Thymus (tissue), 14 donors: ENCODE measurements at places on chromosomes 6 and 20.

DNA sequence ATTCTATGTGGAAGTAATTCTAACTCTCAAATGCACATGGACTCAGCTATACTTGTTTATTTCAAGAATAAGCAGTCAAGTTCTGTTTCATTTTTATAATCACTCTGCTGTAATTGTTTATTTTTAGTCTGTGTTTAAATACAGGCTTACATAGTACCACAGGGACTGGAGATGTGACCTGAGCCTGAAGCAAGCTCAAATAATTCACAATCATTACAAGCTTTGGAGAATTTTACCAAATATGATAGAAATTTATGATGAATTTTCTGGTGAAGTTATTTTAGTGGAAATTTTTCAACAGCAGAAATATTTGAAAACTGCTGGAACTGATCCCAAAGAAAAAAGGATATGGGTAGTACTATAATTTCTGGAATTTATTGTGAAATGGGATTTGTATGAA, 41.6 kb upstream of the DSE start:
- DNase-seq: no peak

DNA sequence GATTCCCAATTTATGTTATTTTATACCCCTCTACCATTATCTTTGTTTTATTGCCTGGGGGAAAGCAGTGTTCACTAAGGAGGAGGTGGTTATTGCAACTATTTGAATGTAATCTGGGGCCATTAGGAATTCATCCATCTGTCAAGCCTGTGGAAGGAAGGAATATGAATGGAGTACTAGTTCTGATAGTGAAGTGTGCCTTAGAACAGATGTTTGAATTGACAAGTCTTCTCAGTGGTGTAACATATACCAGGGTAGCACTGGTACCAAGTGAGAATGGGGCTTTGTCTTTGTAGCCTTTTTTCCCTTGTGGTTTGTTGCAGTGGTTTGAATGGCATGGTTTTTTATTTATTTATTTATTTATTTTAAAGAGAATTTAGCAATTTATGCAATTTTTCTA, 27.9 kb upstream of the HDAC2 start:
- DNase-seq: no peak

- no peak for DNase-seq
These were observed 69.4 kb downstream of the CPNE5 start for GRCh38 chr6:36769676-36770499.

DNA sequence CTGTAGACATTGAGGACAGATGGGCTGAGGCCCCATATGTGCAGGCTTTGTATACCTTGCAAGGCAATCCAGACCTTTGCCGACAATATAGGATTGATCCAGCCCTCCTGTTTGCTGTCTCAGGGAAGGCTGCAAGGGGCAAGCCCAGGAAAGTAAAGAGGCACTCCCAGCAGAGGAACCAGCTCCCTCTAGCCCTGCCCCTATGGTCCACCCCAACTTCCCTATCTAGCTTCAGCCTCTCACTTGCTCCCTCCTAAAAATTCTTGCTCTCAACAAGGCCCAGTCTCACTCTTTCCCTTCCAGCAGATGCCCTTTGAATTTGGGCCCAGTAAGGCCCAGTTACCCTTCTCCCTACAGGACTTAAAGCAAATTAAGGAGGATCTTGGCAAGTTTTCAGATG, 92.6 kb downstream of the JARID2 start:
- no peak for DNase-seq

- DNase-seq: no peak
These were observed 31.0 kb downstream of the TOMM6 start for GRCh38 chr6:41818271-41819054.

DNA sequence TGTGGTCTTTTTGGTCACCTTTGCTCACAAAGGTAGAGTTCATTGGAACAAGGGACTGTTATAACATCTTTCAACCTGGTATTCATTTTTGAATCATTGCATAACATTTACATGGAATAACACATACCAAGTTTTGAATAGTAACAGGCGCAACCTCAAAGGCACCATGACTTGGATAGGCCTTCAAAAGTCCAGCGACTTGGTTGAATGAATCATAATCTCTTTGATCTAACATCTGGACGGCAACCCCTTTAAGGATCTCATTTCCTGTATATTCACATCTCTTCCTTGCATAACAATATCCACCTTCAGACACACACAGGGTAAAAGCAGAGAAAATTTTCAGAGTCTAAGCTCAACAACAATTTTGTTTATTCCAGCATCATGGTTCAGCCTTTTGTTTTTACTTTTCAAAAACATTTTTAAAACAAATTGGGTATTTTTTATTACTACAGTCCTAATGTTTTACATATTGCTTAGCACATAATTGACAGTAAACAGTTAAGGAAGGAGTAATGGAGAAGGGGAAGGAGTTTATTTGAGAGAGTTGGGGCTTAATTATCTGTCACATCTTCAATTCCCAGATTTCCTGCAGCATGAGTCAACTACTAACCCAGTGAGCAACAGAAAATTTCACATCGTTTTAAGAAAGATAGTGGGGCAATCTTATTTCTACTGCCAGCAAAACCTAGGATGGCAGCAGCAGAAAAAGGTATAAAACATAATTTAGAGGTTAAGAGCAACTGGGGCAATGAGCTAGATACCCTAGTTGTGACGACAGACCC, 41.8 kb upstream of the F13A1 start:
- no peak for DNase-seq

GRCh38 chr6:143125455-143125854, 64.8 kb downstream of the AIG1 start:
- DNase-seq: no peak

GRCh38 chr6:81362246-81362645, 390.2 kb downstream of the TENT5A start:
- DNase-seq: no peak

GRCh38 chr6:551829-552350, 105.0 kb downstream of the HUS1B start:
- no peak for DNase-seq

- no peak for DNase-seq
These were observed 393.6 kb downstream of the BTBD3 start for GRCh38 chr20:12311094-12311865.

GRCh38 chr6:113451049-113451448, 406.1 kb upstream of the MARCKS start:
- no peak for DNase-seq

- no peak for DNase-seq
These were observed 113.7 kb downstream of the CLIC5 start for GRCh38 chr6:45901767-45902650.

- no peak for DNase-seq
These were observed 179.3 kb upstream of the HDDC2 start for GRCh38 chr6:125481056-125481455.

- no peak for DNase-seq
These were observed 520.5 kb upstream of the ADGRB3 start for GRCh38 chr6:68114463-68115047.

DNA sequence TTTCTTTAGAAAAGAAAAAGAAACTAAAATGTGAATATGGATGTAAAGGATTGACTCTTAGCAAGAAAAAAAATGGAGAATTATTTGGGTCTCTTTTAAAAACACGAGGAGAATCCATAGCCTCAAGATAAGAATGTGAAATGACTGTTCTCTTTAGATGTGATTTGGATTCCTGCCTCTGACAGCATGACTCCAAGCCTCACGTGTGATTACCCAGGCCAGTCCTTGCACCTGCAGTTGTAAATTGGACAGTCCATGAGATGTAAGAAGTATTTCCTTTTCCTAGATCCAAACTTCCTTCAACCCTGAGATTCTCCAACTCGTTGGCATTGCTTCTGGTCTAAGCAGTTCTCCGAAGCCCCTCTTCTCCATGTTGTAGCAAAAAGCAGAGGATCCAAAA, 31.9 kb downstream of the SLC2A12 start:
- no peak for DNase-seq

DNA sequence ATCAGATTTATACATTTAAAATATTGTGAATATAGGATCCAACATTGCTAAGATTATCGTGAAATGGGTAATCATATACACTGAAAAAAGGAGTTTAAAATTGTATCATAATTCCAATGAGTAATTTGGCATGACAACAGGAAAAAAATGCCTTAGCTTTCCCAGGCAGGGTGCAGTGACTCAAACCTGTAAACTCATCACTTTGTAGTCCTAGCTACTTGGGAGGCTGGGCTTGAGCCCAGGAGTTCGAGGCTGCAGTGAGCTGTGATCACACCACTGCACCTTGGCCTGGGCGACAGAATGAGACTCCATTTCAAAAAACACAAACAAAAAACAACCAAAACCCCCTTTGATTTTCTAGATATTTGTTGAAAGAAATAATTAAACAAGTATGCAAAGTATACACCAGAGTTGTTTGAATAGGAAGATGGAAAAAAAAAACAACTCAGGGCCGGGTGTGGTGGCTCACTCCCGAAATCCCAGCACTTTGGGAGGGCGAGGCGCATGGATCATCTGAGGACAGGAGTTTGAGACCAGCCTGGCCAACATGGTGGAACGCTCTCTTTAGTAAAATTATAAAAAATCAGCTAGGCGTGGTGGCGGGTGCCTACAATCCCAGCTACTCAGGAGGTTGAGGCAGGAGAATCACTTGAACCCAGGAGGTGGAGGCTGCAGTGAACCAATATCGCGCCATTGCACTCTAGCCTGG, 98.7 kb downstream of the TRERF1 start:
- DNase-seq: no peak

DNA sequence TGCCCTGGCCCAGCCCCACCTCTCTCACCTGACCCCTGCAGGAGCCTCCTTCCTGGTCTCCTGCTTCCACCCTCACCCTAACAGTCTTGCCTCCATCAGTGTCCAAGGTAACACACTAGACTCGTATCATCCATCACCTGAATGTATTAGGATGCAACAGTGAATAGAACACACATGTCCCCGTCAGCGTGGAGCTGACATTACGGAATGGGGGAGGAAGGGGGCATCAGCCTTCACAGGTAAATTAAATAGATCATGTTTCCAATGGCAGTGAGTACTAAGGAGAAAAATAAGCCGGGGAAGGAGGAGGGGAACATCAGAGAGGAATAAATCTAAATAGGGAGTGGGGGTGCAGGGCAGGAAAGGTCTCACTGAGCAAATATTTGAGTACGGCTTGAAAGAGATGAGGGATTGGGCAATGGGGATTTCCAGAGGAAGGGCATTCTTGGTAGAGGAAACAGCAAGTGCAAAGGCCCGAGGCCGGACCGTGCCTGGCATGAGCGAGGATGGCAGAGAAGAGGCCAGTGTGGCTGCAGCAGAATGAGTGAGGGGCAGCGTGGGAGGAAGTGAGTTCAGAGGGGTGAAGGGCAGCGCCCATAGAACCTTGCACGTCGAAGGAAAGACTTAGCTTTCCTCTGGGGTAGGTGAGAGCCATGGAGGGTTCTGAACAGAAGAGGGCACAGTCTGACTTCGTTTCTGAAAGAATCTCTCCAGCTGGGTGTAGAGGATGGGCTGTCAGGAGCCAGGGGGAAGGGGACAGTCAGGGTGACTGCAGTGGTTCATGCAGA, 110.1 kb upstream of the PTPN1 start:
- no peak for DNase-seq

GRCh38 chr6:13367396-13367795, 39.1 kb upstream of the TBC1D7 start:
- DNase-seq: no peak

- DNase-seq: no peak
These were observed 40.6 kb upstream of the PTPRK start for GRCh38 chr6:128560966-128561365.

DNA sequence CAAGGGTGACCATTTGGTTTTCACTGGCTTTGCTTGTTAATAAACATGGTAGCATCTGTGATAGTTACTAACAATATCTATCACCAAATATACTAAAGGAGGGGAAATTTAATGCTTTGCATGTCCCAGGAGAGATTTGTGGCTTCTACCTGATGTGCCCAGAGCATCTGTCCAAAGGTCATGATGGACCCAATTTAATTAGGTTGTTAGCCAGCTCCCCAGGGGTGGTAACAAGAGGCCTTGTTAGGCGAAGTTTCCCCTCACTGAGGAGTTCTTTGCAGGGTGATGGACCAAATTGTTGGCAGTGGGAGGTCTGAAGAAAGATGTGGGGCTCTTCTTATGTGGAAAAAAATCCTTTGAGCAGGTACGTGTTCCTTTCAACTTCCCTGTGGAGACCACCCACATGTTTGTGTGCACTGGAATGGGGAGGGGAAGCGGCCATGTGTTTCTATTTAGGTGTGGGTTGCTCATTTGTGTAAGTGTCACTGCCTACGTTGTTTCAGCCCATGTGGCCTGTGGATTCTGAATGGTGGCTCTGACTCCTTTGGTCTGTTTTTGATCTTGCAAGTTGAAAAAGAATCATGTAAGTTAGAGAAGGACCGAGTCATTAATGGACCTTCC, 137.6 kb downstream of the CLIC5 start:
- DNase-seq: no peak

- DNase-seq: peak; percentile 55
These were observed 19.0 kb downstream of the DLL1 start for GRCh38 chr6:170271771-170272314.

GRCh38 chr6:108630050-108630714, 69.5 kb downstream of the FOXO3 start:
- DNase-seq: no peak

DNA sequence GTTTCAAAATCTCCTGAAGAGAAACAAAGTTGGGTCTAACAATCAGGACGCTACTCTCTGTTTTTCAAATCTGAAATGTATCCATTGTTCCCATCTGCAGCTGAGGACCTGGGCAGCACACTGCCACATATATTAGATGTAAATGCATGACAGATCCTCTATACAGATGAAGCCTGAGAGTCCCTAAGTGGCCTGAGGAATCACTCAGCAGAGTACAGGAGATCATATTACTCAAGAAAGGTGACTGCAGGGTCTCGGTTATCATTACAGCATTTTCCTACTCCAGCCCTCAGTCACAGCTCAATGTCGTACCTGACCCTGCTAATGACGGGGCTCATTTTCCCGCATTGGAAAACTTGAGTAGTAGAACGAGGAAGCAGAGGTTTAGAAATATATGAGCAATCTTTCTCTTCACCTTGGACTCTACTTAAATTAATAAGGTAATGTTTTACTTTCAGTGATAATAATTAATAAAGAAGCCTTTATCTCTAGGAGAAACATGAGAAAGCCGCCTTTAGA, 256.2 kb upstream of the IRAK1BP1 start:
- DNase-seq: no peak

GRCh38 chr6:83838727-83839126, 14.4 kb upstream of the RIPPLY2 start:
- no peak for DNase-seq

DNA sequence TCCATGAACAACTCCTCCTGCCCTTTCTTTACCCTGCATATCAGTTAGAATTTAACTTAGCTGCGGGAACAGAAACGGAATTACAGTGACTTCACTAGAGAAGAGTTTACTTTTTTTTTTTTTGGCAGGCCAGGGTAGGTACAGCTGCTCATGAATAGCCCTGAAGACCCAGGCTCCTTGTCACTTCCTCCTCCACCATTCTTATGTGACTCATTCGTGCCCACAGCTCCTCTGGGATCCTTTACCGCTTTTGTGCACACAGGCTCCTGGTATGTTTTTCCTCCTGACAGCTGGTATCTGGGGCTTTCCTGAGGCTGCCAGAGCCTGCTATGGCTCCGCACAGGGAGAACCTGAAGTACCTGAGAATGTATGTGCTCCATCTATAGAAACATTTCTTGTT, 3.9 kb upstream of the KCNS1 start:
- no peak for DNase-seq

- DNase-seq: no peak
These were observed 8.9 kb upstream of the TCF15 start for GRCh38 chr20:618980-619379.
